Prostate gland (tissue), 2 donors: ENCODE measurements at places on chromosomes 7 and 10. TPM values are rescaled to one million over a fixed set of nuclear protein-coding genes. Genes with fewer than 3 reads are reported as not detected.
A peak's percentile ranks its signal among the peaks of the same experiment; 100 is the strongest.

Gene TSPAN15
- 85.3 TPM for total RNA-seq

Gene ARHGAP22
- total RNA-seq, result 4.4 TPM

Gene GIMAP1
- 3.9 TPM for total RNA-seq

Gene PURB
- total RNA-seq, result 22.0 TPM

Gene KIAA1549
- 3.7 TPM for total RNA-seq

Gene STRIP2
- total RNA-seq, result 1.1 TPM

Gene PNLIP
- total RNA-seq, result not detected

Gene PTCD1
- 11.8 TPM for total RNA-seq

Gene RUFY2
- 22.1 TPM for total RNA-seq

- DNase-seq, result no peak
Measured at GRCh38 chr10:46225597-46225996, 61.2 kb upstream of the ANTXRL start.

DNA sequence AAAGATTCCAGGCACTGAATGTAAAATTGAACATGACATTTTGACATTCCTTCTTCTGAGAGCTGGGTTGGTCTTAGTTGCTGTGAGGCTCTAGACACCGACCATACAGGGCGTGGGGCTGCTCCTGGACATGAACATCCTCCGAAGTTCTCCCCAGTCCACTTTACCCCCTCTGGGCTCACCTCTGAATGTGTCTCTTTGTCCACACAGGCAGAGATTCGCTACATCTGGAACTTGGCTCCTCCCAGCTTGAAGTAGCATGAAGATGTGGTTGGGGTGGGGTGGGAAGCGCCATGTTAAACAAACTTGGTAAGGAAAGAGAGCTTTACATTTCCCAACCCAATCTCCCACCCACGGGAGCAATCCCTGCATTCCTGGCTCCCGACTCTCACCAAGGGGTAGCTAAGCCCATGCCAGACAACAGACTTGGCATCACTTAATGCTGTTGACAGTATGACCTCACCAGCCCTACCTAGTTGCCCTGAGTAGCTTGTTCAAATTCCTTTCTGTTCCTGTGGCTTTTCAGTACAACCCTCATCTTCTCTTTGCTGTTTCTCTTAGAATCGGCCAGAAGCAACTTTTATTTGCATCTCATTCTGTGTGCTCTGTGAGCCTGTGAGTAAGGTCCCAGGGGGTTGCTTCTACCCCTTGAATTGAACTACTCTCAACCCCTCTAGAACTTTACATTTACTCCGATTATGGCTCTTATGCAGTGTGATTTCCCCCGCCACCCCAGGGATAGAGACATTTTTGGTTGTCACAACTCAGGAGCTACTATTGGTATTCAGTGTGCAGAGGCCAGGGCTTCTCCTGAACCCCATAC, 211.4 kb downstream of the SEC23IP start:
- DNase-seq, result no peak

DNA sequence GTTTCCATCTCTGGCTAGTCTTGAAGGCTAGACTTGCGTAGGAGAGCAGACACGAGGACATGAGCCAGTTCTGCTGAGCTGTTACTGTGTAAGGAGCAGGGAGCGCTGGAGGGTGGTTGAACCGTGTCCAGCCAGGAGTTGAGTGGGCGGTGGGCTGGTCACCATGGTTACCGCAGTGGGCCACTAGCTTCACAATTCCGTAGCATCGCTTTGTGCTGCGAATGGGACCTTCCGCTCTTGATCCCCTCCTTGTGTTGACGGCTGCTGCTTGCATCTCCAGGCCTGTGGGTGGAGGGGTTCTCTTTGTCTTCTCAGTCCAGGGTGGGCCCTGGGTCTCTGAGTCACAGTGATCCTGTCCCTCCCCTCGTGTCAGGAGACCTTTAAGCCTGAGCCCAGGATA, 49.4 kb upstream of the OCM start:
- no peak for DNase-seq

DNA sequence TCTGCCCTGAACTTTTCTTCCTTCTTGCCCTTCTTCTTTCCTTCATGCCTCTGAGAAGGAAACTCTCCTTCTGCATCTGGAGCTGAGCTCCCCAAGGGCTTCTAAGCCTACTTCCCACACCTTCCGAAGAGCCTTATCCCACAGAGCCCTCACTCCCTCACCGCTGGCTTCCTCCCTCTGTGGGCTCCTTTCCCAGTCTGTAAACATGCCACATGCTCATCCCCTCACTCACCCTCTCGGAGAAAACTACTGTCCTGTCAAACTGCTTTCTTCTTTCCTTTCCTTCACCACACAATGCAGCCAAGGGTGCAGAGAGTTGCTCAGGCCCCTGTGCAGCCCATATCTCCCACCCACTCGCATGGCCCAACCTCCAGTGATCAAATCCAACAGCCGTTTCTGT, 18.1 kb downstream of the ANKRD16 start:
- no peak for DNase-seq

DNA sequence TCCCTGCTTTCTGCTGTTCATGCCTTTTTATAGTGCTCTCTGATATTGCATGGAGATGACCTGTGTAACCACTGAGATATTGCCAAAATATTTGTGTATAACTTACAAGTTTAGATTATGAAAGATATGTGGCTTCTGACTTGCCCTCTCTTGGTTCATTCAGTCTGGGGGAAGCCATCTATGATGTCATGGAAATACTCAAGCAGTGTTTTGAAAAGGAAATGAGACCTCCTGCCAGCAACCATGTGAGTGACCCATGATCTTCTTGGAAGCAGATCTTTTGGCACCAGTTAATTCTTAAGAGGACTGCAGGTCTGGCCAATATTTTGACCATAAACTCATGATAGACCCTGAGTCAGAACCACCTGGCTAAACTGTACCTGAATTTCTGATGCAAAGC, 183.0 kb downstream of the THSD7A start:
- DNase-seq, result no peak

- no peak for DNase-seq
Measured at GRCh38 chr10:12513775-12514673, 164.7 kb downstream of the CAMK1D start.

- no peak for DNase-seq
Measured at GRCh38 chr7:1740214-1740613, 70.1 kb downstream of the ELFN1 start.

DNA sequence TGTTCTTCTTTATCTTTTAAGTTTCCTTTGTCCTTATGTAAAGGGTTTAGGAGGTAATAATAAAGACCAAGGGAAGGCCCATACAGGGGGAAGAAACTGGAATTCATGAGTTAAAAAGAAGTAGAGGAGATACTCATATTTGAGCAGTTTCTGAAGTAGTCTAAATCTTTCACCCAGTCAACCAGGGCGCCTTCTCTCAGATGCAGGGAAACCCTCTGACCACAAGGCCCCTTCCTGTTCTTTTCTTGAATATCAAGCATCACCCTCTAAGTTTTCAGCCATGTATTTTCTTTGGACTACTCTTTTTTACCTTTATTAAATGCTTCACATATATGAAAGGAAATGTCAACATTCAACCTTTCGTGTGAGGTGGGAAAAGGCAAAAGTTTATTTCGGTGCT, 630.8 kb downstream of the SUGCT start:
- DNase-seq, result no peak

GRCh38 chr7:111091593-111092358, 849 bp downstream of the LRRN3 start:
- no peak for DNase-seq

DNA sequence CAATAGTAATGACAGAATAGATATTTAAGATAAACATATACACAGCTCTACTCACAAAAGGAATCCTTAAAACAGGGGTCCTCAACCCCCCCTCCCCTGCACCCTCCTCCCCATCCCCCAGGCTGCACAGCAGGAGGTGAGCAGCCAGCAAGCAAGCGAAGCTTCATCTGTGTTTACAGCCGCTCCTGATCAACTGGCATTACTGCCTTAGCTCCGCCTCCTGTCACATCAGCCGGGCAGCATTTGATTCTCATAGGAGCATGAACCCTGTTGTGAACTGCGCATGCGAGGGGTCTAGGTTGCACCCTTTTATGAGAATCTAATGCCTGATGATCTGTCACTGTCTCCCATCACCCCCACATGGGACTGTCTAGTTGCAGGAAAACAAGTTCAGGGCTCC, 65.5 kb downstream of the SMURF1 start:
- DNase-seq, result peak; percentile 34

DNA sequence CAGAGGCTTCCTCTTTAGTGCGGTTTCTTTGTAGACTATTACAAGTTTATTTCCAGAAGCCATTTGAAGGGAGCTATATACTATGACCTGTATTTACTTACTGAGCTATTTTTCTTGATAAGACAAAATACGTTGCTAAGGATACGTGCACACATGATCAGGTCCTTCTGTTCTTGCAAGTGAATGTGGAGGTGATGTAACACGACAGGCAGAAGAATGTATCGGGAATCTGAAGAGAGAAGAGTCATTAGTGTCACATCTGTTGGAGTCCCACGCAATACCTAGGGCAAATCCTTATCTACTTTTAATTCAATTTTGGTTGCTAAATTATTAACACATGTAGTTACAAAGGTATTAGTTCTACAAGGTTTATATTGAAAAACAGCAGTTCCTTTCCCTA, 284.6 kb upstream of the IMMP2L start:
- no peak for DNase-seq

DNA sequence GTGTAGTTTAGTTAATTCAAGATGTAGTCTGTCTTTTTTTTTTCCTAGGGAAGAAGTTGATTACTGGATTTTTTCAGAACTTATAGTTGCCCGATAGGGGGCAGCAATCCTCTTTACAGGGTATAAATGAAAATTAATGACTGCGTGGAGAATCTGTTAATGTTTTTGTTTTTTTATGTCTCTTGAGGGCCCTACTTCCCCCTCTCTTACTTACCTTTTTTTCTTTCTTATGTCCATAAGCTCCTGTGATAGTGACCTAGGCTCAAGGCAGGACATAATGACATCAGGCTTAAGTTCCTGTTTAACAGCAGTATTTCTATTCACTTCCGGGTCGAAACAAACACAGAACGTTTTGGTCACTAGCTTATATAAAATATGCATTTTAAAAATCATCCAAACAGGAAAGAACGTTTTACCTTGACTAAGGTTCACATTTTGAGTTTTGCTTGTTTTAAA, 18.8 kb downstream of the CDC123 start:
- DNase-seq, result peak; percentile 45

DNA sequence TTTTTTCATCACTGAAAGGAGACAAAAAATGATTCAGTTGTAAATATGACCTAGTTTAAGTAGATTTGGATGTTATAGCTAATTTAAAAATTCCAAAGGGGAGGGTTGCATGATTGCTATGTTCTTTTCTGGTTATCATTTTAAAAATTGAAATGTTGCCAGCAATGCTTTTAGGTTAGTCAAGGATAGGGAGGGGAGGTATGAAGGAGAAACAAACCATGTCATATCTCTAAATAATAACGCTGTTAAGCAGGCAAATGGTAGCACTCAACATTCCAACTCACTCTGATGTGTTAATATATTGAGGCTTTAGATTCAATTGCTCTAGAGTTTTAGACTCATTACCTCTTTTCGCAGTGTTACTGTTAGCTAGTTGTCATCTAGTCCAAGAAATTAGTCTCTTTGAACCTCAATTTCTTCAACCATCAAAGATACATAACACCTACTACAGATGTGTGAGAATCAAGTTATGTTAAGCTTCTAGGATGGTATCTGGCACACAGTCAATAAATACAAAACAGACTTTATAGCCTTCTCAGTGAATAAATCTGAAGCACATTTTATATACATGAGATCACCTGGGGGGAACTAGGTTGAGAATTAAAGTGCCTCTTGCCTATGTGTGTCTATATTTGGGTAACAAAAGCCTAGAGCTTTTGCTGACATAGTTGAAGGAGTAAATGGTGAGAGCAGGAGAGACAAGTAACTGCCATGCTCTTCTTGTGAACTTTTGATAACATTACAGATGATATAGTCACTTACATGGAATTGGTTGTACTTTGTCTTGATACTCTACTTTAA, 124.9 kb downstream of the CSTF2T start:
- no peak for DNase-seq

- DNase-seq, result no peak
Measured at GRCh38 chr10:77638321-77639101, 903 bp upstream of the KCNMA1 start.

GRCh38 chr7:140534743-140535142, 55.4 kb upstream of the MKRN1 start:
- no peak for DNase-seq

DNA sequence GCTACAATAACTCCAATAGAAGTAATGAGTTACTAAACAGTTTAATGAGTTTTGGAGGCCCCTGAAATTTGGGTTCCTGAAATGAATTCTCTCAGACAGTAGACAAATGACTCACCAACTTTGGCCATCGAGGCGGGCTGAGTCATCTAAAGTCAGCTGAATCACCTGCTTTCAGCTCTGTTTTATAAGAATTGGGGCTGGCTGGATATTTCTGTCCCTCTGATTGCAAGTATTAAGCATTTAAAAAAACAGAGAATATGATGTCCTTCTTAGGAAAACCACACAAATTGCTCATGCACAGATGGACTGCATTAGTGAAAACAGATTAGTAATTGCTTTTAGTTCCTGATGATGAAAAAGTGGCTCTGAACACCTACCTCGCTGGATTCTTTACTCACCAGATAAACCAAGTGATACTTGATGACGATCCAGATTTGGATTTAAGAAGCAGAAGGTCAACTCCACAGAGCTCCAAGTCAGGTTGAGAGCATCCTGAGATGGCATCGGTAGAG, 59.1 kb downstream of the ZNF365 start:
- DNase-seq, result no peak

DNA sequence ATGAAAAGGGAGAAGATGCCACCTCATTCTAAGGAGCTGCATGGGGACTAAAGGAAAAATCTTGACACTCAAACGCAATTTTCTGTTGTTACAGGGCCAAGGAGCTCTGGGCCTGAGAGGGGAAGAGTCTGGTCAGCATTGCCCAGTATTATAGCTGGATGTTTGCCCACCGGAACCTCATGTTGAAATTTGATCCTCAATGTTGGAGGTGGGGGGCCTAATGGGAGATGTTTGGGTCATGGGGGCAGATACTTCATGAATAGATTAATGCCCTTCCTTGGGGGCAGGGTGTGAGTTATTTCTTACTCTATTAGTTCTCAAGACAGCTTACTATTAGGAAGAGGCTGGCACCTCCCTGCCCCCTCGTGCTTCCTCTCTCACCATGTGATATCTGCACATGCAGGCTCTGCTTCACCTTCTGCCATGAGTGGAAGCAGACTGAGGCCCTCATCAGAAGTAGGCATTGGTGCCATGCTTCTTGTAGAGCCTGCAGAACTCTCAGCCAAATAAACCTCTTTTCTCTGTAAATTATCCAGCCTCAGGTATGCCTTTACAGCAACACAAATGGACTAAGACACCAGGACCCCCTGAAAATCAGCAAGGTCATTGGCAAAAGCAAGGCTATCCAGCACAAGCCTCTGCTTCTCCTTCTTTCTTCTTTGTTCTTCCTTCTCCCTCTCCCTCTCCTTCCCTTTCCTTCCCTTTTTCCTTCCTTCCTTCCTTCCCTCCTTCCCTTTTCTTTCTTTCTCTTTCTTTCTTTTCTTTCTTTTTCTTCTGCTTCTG, 15.1 kb downstream of the GCK start:
- no peak for DNase-seq
